NCI-H1694 treated with DMSO at 0.1 percent for 48 hours (cell line): ENCODE measurements at places on chromosomes 12 and 14.
A peak's percentile ranks its signal among the peaks of the same experiment; 100 is the strongest.

DNA sequence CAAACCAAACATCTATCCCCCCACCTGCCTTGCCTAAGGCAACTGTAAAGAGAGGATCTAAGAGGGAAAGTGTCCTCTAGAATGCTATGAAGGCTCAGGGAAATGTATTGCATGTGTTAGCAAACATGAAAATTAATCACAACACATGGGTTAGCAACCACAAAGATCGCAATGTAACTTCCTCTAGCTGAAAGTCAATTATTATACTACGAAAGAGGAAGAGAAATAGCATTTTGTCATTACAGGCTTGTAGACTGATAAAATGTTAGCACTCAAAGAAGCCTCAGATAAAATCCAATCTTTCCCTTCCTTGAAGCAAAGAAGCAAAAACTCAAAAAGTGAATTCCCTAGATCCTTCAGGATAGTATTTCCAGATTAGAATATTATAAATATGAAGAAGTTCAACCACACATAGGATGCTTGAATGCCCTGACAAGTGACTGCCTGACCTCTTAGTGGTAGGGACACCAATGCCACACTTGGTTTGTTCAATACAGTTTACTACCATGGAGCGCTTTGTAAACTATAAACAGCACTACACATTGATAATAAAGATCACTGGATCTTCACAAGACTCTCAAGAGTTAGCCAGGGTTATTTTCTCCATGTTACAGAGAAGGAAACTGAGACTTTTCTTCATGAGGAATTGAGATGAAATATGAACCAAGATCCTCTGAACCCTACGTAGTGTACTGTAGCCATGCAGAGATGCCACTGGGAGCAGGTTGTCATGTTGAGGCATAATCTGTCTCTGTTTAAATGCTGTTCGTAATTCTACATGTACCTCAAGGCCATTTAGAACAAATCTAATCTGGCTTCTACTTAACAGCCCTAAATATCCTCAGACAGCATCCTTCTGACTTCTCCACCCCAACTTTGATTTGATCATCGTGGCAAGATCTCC, 100.7 kb downstream of the ITPR2 start:
- no peak for DNase-seq

DNA sequence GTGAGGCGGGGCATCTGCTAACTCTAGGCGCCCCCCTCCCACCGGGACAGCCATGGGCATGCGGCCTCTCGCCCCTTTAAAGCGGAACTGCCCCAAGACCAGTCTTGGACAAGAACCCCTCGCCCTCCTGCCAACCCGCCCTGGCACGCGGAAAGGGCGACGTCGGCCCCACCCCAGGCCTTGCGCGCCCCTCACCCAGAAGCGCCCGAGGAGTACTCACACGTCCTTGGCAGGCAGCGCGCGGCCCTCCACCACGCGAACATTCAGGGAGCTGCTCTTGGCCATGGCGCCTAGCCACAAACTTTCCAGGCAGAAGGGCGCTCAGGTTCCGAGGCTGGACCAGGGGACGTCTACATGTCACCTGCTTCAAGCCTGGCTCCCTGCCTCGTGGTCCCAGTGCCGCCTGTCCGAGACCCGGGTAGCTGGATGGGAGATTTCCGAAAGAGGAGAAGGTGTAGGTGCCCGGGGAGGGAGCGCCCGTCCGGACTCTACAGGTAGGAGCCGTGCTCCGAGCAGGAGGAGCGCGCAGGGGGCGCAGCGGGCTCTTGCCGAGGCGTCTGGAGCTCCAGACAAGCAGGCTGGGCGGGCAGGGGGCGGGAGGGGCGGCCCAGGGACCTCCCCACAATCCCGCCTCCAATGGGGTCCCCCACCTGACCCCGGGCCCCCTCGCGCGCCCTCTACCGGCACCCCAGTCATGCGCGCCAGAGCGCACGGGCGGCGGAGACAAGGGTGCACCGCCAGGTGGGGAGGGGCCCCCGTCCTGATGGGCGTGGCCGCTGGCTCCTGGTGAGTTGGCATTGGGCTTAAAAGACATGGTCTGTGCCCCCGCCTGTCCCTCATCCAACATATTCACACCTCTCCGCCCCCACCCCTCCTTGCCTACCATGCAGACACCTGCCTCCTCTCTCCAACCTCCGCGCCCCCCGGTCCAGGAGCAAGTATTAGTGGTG, at the start of gene RASAL1:
TSS of gene RASAL1 (minus strand) at position 584 of the 950 bp plus-strand sequence. CDS start at position 285, 299 bp downstream.
- DNase-seq = peak; percentile 35

DNA sequence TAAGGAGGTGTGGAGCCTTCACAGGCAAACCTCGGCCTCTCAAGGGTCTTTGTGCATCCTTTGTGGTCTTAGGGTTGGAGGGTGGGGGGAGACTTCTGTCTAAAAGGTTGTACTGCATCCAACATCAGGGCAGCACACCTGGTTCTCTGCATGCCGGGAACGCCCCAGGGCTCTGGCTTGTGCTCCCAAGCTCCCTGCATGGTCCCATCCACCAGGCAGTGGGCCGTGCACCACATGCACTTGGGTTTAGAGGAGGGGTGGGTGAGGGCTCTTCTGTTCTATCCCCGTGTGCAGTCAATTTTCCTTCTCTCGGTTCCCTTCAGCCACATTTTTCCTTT, 86.1 kb downstream of the CPSF2 start:
- DNase-seq = no peak

- no peak for DNase-seq
Observed at GRCh38 chr14:71659159-71659558, 273.1 kb upstream of the RGS6 start.

- DNase-seq = no peak
Observed at GRCh38 chr12:59185295-59185694, 265.0 kb upstream of the LRIG3 start.

GRCh38 chr14:74502236-74503019, 8.9 kb downstream of the ISCA2 start:
- DNase-seq = peak; percentile 90

DNA sequence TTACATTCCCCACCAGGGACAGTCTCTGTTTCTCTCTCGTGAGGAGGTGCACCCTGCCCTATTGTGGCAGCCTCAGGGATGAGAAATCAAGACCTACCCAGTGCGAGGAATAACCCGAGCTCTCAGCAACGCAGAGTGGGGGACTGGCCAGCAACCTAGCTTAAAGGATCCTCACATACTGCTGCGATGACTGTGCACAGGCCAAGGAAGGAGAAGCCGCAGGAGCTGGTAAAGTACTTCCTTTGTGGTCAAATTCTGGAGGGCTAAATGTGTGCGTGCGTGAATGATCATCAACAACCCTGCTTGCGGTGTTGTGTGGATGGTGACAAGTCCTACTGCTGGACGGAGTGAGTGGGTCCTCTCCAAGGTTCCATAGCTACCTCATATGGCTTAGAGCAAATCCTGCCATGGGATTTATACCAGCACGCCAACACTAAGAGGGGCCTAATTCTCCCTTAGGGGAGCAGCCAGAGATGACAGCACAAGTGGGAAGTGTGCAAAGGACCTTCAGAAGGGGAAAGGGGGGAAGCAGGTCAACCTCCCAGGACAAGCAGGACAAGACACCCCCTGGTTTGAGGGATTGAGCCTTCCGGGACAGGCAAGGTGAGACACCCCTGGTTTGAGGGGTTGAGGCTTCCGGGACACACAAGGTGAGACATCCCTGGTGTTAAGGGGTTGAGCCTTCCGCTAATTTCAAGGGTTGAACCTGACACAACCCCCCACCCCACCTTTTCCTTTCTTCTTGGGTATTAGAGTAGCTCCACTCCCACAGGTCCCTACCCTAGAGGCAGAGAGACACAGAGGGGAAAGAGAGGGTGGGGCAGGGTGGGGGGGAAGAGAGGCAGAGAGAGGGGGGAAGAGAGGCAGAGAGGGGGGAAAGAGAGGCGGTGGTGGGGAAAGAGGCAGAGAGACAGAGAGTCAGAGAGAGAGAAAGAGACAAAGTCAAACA, 58.8 kb upstream of the AP4S1 start:
- no peak for DNase-seq

GRCh38 chr12:22631863-22632463, 7.0 kb downstream of the ETNK1 start:
- peak; percentile 27 for DNase-seq

DNA sequence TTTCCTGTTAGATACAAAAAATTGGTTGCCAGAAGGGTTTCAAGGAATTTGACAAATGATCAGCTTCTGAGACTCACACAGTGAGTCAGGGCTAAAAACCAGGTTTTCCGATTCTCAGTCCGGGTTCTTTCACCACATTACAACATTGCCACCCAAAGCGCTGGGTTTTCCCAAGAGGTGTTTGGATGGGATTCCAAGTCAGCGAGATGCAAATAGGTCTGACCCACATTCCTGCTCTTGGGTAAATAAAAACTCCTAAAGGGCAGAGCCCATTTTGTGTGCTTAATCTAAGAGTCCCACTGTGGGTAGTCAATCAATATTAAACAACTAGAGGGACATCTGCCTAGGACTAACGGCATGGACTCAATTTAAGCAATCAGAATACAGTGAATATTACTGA, 5.4 kb upstream of the RIC8B start:
- no peak for DNase-seq

DNA sequence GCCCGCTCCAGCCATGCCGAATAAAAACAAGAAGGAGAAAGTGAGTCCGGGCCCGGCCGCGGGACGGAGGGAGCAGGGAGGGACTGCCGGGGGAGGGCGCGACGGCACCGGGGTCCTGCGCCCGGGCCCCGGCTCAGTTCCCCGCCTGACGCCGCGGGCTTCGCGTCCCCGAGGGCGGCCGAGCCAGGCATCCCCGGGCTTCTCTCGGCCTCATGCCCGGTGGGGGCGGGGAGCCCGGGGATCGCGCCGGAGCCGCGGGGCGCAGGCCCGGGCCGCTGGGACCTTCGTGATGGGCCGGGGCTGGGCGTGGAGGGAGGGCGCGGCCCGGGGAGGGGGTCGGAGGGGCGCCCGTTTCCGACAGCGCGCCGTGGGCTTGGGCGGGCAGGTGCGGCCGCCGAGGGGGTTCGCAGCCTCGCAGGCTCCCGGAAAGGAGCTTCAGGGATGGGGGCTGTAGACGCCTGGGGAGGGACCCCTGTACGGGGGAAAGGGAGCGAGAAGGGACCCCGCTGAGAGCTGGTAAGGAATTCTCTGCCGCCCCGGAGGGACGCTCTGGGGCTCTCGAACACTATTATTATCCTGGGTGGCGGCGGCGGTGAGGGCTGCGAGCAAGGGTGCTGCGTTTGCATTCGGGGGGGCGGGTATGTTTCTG, 496 bp downstream of the PPP2R5C start:
- DNase-seq = peak; percentile 9

DNA sequence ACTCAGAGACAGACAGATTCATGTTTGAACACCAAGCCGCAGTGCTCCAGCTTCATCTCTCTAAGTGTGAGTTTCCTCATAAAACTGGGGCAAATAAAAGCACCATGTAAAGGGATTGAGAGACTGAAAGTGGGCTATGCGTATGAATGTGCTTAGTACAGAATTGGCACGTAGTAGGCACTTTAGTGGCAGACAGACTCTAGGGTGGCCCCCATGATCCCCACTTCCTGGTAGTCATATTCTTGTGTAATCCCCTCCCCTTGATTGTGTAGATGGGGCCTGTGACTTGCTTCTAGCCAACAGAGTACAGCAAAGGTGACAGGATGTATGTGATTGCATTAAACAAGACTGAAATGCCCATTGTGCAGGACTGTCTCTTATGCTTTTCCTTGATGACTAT, 43.0 kb downstream of the DAO start:
- no peak for DNase-seq

DNA sequence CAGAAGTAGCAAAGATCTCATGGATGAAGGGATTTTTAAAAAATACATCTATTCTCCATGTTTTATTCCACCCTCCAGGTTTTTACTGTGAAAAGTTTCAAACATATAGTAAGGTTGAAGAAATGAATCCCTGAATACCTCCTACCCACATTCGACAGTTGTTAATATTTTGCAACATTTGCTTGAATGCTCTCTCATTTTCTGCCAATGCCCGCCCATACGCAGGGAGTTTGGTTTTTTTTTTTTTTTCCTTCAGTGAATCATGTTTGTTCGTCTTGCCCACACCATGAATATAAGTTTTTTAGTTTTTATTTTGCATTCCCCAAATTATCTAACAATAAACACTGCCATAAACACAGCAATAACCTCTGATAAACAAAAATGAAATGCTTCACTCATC, 82.9 kb downstream of the MAP1LC3B2 start:
- DNase-seq = no peak

GRCh38 chr12:103956509-103957027, 9.1 kb upstream of the TDG start:
- DNase-seq = no peak

- peak; percentile 36 for DNase-seq
Observed at GRCh38 chr12:27780612-27781408, 774 bp upstream of the MANSC4 start.

DNA sequence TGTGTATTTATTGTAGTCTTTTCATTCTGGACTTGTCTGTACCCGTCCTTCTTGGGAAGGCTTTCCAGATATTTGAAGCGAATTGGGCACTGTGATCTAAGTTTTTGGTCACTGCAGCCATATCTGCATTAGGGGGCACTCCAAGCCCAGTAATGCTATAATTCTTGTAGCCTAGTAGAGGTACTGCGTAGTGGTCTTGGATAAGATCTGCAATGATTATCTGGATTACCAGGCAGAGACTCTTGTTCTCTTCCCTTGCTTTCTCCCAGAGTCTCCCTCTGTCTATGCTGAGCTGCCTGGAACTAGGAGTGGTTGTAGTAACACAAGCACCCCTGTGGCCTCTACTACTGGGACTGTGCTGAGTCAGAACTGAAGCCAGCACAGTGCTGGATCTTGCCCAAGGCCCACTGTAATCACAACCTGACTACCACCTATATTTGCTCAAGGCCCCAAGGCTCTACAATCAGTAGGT, 30.0 kb downstream of the SLC38A2 start:
- DNase-seq = peak; percentile 1

GRCh38 chr12:77599782-77600467, 230.8 kb upstream of the NAV3 start:
- no peak for DNase-seq

DNA sequence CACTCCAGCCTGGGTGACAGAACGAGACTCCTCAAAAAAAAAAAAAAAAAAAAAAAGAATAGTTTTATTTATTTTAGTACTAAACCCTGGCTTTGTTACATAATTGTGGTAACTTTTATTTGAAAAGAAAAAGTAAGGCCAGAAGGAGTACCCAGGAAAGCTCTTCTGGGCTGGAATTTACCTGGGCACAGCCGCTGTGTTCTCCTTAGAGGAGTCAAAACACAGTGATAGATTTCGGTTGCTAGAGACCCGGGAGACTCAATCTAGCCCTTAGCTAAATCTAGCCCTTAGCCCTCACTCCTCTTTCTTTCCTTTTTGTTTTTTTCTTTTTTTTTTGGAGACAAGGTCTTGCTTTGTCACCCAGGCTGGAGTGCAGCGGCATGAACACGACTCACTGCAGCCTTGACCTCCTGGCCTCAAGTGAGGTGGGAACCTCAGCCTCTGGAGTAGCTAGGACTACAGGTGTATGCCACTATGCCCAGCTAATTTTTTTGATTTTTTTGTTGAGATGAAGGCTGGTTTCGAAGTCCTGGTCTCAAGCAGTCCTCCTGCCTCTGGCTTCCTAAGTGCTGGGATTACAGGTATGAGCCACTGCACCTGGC, 49.7 kb downstream of the SYNE2 start:
- DNase-seq = no peak

GRCh38 chr12:84601483-84601882, 311.1 kb downstream of the SLC6A15 start:
- no peak for DNase-seq
